A549 treated with ZK216348 at 1 μM for 4 hours (cell line): ENCODE measurements at places on chromosomes 7 and 10. TPM values are rescaled to one million over a fixed set of nuclear protein-coding genes. Genes with fewer than 3 reads are reported as not detected.

Gene PTPRN2
- total RNA-seq: 0.33 to 1.5 TPM (median 0.86 TPM) in 5 replicates

Gene TYW1B
- total RNA-seq: 2.4 to 3.0 TPM (median 2.6 TPM) in 5 replicates

Gene CLCN1
- 0.06 to 0.08 TPM in 2 of 5 replicates, not detected in the others for total RNA-seq

Gene TMEM130
- 0.31 to 1.0 TPM (median 0.49 TPM) in 5 replicates for total RNA-seq

Gene OR13A1
- total RNA-seq: not detected in 5 replicates

Gene CTAGE6
- not detected in 5 replicates for total RNA-seq

Gene WEE2
- not detected in 5 replicates for total RNA-seq

Gene PNLIPRP2
- 0.12 TPM in 1 of 5 replicates, not detected in the others for total RNA-seq

Gene FKBP9
- 75.6 to 117 TPM (median 90.8 TPM) in 5 replicates for total RNA-seq

Gene IFIT2
- 1.7 to 4.5 TPM (median 2.8 TPM) in 5 replicates for total RNA-seq

Gene KCNIP2
- 0.55 to 1.3 TPM (median 0.98 TPM) in 5 replicates for total RNA-seq

Gene SLC26A5
- total RNA-seq: not detected in 5 replicates

Gene AGMO
- 0.50 to 1.1 TPM (median 0.89 TPM) in 5 replicates for total RNA-seq

Gene TTYH3
- 27.0 to 63.8 TPM (median 57.9 TPM) in 5 replicates for total RNA-seq

Gene SBDS
- total RNA-seq: 97.4 to 137 TPM (median 107 TPM) in 5 replicates

Gene GNG11
- 24.2 to 39.8 TPM (median 33.9 TPM) in 5 replicates for total RNA-seq

Gene PPRC1
- total RNA-seq: 41.8 to 62.9 TPM (median 61.3 TPM) in 5 replicates

Gene PRSS37
- total RNA-seq: not detected in 5 replicates

Gene STEAP2
- total RNA-seq: 3.1 to 5.4 TPM (median 3.8 TPM) in 5 replicates

Gene AVPI1
- 76.5 to 114 TPM (median 96.9 TPM) in 5 replicates for total RNA-seq

Gene FEZF1
- total RNA-seq: not detected in 5 replicates

Gene TPST1
- 6.1 to 8.8 TPM (median 7.4 TPM) in 5 replicates for total RNA-seq

Gene MMD2
- not detected in 5 replicates for total RNA-seq

Gene UCN3
- total RNA-seq: not detected in 5 replicates

Gene CUX1
- 36.4 to 49.8 TPM (median 47.7 TPM) in 5 replicates for total RNA-seq

Gene GPAM
- 4.3 to 7.2 TPM (median 6.6 TPM) in 5 replicates for total RNA-seq

Gene SFXN2
- 2.1 to 4.2 TPM (median 2.7 TPM) in 5 replicates for total RNA-seq

Gene PCDH15
- total RNA-seq: not detected in 5 replicates

Gene FAM241B
- 13.3 to 22.9 TPM (median 18.8 TPM) in 5 replicates for total RNA-seq
